ENCODE measurements at places on chromosomes 3 and 15. TPM values are rescaled to one million over a fixed set of nuclear protein-coding genes. Genes with fewer than 3 reads are reported as not detected.

DNA sequence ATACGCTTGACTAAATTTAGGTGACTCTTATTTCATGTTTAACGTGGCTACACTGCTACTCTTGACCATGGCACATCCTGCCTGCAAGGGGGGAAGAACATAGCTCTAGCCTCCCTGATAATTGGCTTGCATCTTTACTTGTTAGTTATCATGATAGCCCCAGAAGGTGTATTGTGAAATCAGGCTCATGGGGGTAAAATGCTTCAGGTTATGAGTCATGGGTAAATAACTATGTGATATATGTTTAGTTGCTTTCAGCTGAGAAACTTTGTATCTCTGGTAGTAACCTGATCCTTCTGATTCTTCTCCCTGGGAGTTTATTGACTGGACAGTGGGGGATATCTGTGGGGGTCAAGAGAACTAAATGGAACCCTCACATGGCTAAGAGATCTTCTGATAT lies 660.8 kb upstream of the UBE2E2 start:
- DNase-seq = no peak

GRCh38 chr15:67100801-67101581 lies 35.6 kb downstream of the SMAD3 start:
- DNase-seq = no peak

DNA sequence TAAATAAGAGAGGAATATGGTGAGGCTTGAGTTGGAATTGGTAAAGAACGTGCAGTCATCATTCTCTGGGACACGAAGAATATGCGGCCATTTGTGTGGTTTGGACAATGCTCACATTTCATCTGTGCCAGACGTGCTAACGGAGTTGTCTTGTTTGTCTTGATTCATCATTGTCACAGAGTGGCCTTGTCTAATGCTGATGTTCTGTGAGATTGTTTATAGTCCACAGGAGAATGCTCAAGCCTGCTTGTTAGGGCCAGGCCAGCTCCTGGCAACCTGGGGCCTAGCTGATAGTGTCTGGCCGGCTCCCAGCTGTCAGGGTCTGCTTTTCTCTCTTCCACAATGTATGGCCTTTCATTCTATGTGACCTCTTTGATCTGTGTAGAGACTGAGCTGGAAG lies 384.7 kb downstream of the EDEM1 start:
- no peak for DNase-seq

DNA sequence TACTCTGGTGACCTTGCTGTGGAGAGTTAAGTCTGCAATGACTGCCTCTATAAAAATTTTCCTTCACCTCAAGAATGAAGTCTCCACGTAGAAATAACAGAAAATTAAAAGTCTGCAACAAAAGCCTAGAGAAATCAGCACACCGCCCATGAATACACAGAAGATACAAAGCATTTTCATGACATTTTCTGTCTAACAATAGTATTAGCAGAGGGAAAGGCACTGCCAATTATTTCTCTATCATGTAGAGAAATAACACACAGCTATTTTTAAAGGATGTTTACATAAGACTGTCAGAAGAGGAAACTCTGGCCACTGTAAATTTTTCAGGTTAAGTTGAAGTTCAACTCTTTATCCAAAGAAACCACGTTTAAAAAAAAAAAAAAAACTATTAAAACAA lies 80.8 kb downstream of the GSK3B start:
- no peak for DNase-seq

- DNase-seq = no peak
Measured at GRCh38 chr15:52652984-52653383, 26.2 kb downstream of the ATOSA start.

GRCh38 chr3:168933614-168934013 lies 729.9 kb downstream of the MECOM start:
- DNase-seq = no peak

GRCh38 chr3:169083163-169083562 lies 580.3 kb downstream of the MECOM start:
- no peak for DNase-seq

Gene MNS1
- total RNA-seq = 9.6 TPM

GRCh38 chr3:128800241-128801187 lies 74.5 kb downstream of the RAB7A start:
- no peak for DNase-seq

DNA sequence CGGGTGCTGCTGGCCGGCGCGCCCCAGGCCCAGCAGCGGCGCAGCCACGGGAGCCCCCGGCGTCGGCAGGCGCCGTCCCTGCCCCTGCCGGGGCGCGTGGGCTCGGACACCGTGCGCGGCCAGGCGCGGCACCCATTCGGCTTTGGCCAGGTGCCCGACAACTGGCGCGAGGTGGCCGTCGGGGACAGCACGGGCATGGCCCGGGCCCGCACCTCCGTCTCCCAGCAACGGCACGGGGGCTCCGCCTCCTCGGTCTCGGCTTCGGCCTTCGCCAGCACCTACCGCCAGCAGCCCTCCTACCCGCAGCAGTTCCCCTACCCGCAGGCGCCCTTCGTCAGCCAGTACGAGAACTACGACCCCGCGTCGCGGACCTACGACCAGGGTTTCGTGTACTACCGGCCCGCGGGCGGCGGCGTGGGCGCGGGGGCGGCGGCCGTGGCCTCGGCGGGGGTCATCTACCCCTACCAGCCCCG lies 777 bp downstream of the LOXL1 start:
- peak; percentile 41 for DNase-seq
